ENCODE measurements at places on chromosomes 5 and 9.

DNA sequence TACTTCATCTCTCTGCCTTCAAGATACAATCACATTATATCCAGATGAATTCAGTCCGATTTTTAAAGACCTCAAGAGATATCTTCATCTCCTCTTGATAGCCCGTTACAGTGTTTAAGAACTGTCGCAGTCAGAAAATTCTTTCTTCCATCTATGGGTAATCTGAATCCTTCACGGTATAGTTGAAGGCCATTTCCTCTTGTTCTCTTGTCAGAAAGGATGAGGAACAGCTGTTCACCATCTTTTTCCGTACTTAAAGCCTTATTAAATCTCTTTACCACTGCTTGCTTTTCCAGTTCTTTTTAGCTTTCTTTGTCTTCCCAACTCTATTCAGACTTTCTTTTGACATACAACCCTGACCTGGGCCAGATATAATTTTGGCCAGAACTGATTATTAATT, 121.8 kb downstream of the XRCC4 start:
- DNase-seq, result no peak

DNA sequence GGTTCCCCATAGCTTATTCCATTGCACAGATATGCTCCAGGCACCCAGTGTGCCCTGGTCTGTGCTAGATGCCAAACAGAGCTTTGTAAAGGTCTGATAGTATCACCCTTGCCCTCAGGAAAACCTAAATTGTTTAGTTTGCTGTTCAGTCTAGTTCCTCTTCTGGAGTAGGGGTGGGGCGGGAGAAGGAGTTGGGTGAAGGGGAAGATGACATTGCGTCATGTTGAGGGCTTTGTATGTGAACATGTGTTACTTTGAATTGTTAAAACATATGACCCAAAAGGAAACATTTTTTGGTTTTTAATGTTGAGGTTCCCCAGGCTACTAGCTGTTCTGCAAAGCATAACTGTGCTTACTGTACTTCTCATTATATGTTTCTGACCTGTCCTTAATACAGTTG, 40.6 kb downstream of the HACD4 start:
- no peak for DNase-seq

DNA sequence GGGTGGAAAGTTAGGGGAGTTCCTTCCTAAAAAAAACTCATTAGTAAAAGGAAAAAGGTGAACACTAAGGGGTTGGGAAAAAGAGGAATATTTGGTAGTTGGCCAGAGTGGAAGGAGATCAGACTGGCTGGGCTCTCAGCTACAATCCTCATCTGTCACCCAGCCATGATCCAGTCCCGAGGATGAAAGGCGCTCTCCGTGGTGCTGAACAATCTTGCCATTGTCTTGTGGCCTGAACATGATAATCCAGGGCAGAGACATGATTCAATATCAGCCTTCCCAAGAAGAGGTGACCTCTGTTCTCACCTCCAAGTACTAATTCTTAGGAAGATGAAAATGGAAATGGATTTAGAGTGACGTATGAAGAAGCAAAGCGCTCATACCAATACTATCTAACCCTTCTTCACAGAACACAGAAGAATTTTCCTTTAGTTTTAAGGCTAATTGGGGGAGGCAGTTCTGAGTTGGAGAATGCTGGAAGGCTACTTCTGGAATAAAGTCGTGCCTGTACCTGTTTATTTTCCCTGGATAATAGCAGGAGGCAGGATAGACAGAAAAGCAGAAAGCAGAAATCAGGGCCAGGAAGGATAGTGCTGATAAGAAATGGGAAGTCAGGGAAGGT, 36.6 kb upstream of the MYORG start:
- no peak for DNase-seq

DNA sequence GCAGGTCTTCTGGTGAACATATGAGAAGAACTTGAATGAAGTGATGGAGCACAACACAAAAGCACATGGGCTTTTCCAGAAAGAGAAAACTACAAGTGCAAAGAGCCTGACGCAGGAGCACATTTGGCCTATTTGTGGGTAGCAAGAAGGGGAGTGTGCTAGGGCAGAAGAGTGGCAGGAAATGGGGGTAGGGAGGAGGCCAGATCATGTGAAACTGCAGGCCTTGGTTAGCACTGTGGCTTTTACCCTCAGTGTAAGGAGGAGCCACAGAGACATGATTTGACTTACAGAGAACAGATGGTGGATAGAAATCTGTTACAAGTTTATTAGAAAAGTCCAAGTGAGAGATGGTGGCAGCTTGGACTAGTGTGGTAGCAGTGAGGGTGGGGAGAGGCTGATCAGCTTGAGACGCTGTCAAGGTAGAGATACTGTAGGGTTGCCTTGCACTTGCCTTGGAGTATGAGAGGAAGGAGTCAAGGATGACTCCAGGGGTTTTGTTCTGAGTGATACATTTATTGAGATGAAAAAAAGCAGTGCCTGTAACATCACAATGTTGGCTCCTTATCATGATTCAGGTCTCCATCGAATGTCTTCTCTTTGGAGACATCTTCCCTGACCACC, 126.7 kb downstream of the PPP2R2B start:
- peak; percentile 27 for DNase-seq

- no peak for DNase-seq
Observed at GRCh38 chr9:134335061-134335460, 8.8 kb downstream of the RXRA start.

GRCh38 chr5:6814816-6815215, 101.6 kb downstream of the TENT4A start:
- no peak for DNase-seq

- no peak for DNase-seq
Observed at GRCh38 chr5:88677376-88677895, 205.5 kb downstream of the MEF2C start.

DNA sequence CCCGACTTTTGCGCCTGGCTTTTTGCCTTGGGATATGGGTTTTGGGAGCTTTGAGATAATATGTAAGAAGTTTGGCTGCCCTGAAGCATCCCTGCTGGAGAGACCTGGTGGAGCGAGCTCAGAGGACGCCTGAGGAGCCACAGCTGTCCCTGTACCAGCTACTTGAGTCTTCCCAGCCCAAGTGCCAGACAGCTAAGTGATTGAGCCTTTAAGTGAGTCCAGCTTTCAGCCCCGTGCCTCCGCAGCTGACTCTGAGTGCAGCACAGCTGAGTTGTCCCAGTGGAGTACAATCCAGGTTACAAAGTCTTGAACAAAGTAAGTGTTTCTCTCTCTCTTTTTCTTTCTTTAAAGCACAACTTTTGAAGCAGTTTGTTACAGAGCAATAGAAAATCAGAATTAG, 203.8 kb upstream of the DAP start:
- DNase-seq, result no peak

GRCh38 chr9:96382839-96383164, 709 bp downstream of the SLC35D2 start:
- no peak for DNase-seq

- no peak for DNase-seq
Observed at GRCh38 chr9:87239312-87239711, 258.4 kb upstream of the DAPK1 start.

GRCh38 chr9:87796196-87796595, 70.3 kb downstream of the CTSL start:
- DNase-seq, result no peak

DNA sequence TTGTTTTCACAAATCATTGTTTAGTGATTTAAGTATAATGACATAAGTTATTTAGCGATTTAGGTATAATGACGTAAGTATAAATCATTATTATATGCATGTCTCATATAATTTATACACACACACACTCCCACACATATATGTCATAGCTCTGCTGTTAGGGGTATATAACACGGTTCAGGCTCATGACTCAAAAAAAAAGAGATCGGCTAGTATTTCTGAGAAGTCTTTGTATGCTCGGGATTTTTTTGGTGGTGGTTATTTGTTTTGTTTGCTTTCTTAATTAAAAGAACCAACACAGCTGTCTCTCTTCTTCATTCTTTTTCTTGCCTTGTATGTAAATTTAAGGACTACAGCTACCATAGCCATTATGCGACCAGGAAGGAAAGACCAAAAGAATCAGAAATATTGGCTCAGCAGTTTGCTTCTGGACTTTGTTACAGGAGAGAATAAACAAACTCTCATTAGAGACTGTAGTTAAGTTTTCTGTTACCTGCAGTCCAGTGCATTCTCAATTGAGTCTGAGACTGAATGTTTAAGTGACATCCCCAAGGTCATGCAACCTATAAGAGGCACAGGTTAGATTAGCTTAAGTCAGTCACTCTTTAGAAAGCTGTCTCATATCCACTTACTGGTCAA, 83.2 kb upstream of the NREP start:
- no peak for DNase-seq

- no peak for DNase-seq
Observed at GRCh38 chr5:14445576-14446290, 135.9 kb upstream of the OTULINL start.

DNA sequence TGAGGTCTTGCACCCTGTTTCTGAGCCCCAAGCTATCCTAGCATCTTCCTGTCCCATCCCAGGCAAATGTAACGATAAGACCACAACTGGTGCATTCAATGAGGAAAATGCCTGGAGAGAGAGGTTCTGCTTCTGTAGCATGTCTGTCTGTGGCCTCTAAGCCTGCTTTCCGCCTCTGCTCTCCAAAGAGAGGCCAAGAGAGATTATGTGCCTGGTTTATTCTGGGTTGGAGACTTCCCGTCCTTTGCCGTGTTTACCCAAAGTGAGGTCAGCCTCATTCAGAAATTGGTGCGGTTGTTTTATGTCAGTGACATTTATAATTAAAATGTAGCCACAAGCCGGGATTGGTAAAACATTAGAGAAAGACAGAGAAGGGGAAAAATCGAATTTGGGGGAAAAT, 77.8 kb downstream of the FGF1 start:
- DNase-seq, result no peak

DNA sequence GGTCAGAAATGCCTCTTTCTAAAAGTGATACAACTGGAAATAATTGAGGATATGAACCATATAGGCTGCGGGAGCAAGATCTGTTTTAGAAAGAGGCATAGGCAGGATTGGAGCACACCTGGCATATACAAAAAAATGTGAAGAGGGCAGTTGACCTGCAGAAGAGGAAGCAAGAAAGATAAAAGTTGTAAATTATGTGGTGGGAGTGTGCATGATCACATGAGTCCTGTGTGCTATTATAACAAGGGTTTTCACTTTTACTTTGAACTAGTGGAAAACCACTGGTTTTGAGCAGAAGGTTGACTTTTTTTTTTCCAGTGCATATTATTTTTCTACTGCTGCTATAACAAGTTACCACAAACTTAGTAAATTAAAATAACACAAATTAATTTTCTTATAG, 489.3 kb downstream of the ANXA1 start:
- no peak for DNase-seq

DNA sequence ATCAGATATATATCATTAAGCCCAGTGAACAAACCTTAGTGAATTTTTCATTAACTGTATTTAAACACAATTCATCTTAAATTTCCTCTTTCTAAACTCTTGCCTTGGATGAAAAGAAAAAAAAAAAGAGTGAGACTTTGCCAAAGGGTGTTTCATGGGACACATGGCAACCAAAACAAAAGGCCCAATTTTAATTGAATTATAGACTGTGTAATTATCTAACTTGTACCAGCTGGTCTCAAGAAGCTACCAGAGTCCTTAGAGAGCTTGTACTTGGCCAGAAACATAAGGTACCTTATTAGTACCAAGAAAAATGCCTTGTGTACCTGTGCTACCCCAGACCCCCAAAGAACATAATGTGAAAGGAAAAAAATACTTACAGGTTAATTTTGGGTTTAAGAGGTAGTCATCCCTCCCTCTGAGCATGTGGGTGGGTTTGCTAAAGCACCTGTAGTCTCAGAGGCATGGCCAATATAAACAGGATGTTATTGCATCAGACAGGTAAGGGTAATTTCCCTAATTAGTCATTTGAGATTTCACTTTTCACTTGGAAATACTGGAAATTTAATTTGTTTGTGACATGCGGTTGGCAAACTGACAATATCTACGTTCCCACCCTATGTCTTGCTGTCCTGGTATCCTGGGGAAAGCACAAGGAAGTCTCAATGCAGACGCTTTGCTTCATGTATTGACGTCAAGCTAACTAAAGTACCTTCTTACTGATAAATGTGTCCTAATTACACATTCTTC, 90.1 kb downstream of the SNCAIP start:
- DNase-seq, result no peak

- no peak for DNase-seq
Observed at GRCh38 chr9:19116107-19116790, 11.0 kb downstream of the PLIN2 start.

GRCh38 chr9:20994486-20994885, 37.0 kb downstream of the HACD4 start:
- no peak for DNase-seq

DNA sequence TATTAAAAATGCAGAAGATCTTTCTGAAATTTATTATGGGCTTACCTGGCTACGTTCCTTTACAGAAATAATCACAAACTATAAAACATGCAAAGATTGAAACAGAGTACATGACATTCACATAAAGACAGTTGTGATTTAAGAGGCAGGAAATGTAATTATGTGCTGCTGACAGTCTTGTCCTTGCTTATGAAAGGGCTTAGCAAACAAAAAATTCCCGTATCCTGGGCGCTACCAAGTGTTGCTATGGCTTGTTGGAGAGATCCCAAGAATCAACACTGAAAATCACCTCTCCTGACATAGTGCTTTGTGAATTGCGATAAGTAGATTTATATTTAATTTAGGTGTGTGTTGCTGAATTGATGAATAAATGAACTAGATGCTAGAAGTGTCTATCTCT, 352.5 kb upstream of the C9orf72 start:
- DNase-seq, result no peak

GRCh38 chr9:17315341-17315740, 180.5 kb downstream of the CNTLN start:
- no peak for DNase-seq

DNA sequence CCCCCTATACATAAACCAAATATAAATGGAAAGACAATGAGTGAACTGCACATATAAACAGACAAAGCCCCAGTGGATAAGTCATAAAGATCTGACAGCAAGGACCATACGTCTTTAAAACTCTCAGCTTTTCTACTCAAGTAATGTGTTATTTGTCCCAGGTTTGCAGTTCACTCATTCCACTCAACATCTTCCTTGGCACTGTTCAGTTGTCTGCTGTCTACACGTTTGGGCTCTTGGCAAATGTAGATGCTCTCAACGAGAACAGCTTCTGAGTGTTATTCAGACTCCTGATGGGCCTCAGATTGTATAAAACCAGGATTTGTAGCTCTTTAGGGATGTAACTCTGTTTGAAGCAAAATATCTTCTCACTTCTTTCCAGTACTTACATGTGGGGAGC, 198.2 kb upstream of the SEMA6A start:
- no peak for DNase-seq

DNA sequence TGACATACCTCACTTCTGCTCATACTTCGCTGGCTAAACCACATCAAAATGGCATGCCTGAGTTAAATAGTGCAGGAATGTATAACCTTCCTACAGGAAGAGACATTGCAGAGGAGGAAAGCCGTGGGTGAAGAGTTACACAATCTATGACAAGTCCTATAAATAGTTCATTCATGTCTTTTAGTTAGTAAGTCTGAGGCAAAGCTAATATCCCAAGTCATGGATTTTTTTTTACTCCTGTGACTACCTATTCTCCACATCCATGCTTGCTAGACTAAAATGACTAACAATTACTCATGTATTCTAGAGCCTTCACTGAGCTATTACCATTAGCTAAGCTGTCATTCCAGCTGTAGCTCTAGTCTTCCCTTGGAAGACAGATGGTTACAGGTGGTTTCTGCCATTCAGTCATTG, 391.3 kb downstream of the NR2F1-AS1 start:
- no peak for DNase-seq
